ENCODE measurements at places on chromosomes 2 and 18.

- DNase-seq: no peak
Observed at GRCh38 chr2:118846442-118846952, 951 bp downstream of the EN1 start.

- no peak for DNase-seq
Observed at GRCh38 chr2:237208373-237209260, 122.9 kb downstream of the COPS8 start.

DNA sequence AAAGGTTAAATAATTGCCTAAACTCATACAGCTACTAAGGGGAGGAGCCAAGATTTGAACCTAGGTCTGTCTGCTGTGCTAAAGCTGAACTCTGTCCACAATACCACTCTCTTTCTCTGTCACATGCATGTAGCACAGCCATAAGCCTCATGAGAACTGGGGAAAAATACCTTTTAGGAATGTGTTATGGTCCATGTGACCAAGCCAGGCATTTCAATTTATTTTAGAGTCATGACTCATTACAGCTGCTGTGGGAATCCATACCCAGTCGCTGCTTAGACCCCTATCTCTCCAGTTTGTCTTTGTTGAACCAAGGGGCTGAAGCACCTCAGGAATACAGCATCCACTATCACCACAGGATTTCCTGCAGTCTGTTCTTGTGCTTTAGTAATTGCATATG, 200.0 kb upstream of the SIX3 start:
- no peak for DNase-seq

DNA sequence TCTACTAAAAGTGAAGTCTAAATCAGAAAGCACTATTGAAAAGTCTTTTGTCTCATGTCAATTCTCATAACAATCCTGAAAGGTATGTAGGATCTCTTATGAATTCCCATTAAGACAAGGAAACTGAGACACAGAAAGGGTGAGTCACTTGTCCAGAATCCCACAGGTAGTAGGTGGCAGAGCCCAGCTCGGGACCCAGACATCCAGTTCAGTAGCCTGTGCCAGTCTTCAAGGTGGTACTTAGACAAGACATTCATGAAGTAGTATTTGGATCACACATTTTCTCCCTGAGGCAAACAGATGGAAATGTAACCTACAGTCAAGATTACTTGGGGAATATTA, 14.8 kb upstream of the PARD3B start:
- DNase-seq: no peak

- DNase-seq: no peak
Observed at GRCh38 chr2:1638281-1638860, 105.9 kb downstream of the PXDN start.

DNA sequence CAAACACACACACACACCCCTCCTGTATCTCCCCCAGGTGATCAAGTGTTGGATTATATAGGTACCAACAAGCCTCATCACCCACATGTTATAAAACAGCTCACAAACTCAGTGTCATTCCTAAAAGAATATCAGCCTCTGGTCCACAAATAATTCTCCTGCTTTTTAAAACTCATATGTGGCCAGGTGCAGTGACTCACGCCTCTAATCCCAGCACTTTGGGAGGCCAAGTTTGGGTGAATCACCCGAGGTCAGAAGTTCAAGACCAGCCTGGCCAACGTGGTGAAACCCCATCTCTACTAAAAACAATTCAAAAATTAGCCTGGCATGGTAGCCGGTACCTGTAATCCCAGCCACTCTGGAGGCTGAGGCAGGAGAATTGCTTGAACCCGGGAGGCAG, 87.8 kb downstream of the LRATD1 start:
- DNase-seq: no peak

Measured in DND-41 (cell line).